Sciatic nerve (tissue), 2 donors: ENCODE measurements at places on chromosomes 6 and 20. TPM values are rescaled to one million over a fixed set of nuclear protein-coding genes. Genes with fewer than 3 reads are reported as not detected.

DNA sequence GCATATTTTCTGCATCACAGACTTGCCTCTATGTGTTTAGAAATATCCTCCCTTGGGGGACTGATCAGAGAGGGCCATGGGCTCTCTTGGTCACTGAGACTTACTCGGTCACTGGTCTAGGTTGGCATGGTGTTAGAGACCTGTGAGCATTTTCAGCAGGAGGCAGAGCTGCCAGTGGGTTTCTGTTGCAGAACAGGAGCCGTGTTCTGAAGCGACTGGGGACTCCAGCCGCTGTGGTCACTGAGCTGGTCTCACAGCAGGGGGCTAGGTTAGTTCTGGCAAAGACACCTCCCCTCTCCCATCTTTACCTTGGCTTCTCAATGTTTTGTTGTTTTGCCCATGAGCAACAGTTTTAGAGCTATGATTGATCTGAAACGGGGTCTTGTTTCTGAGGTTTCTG, 8.7 kb downstream of the TMEM181 start:
- no peak for DNase-seq

DNA sequence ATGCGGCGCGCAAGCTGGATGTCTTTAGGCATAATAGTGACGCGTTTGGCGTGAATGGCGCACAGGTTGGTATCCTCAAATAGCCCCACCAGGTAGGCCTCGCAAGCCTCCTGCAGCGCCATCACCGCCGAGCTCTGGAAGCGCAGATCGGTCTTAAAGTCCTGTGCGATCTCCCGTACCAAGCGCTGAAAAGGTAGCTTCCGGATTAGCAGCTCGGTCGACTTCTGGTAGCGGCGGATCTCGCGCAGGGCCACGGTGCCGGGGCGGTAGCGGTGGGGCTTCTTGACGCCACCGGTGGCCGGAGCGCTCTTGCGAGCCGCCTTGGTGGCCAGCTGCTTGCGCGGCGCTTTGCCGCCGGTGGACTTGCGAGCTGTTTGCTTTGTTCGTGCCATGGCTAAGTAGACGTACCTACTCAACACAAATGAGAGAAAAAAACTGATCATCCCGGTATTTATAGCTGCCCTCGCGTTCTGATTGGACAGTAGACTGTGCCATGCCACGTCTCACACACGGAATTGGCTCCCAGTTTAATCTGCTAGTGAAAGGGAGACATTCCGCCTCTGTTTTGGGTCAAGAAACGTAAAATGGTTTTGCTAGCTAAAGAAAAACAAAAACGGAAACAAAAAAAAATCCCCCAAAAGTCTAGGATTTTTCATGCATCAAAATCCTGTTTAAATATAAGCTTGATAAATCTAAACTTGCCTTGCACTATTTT, 40.1 kb downstream of the OR2B2 start:
- peak; percentile 75 for DNase-seq

DNA sequence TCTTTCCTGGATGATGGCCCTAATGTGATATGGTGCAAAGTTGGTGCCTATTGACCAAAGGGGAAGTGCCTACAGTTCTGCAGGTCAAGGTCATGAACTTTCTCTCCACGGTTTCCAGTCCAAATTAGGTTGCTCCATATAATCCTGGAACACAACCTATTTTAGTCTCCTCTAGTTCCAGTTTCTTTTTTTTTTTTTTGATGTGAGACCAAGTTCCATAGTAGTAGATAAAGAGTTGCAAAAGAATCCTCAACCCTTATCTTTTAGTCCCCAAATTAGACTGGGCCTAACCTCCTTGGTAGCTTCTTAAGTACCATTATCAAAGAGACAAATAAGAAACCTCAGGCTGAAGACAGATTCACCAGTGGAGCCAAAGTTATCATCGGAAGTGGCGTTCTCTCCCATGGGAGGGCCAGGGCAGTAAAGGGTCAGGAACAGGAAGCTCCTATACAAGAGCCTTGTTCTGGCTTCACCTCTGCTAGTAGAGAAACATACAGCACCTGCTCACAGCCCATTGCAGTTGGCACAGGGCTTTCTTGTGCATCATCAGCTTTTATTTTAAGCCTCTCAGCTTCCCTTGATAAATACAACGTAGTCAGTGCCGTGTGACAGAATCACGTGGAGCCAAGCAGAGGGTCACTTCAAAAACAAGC, 132.2 kb upstream of the RREB1 start:
- no peak for DNase-seq

Gene SRSF12
- 2.0 TPM for total RNA-seq

Gene CGA
- total RNA-seq = not detected

Gene MLIP
- total RNA-seq = 396 TPM
